ENCODE measurements at places on chromosomes 2 and 18. TPM values are rescaled to one million over a fixed set of nuclear protein-coding genes. Genes with fewer than 3 reads are reported as not detected.

GRCh38 chr2:26347286-26347865 lies 787 bp upstream of the ADGRF3 start:
- DNase-seq = no peak

GRCh38 chr2:68387408-68388350 lies 22.6 kb downstream of the PLEK start:
- DNase-seq = no peak

The FOXD4L1 gene
- total RNA-seq = 0.44 TPM

DNA sequence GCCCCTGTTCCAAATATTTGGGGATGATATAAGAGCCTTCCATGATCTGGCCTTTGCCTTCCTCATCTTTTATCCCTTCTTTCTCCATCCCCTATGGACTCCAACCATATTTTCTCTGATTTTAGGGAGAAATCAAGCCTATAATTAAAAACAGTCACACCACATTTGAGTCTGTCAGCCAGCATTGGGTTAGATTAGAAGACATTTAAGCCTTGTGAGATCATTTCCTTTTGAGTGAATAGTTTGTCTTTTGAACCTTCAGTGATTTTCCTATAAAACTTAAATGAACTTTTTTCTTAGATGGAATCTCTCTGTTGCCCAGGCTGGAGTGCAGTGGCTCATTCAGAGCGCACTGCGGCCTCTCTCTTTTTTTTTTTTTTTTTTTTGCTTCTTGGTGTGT lies 7.6 kb upstream of the C18orf32 start:
- DNase-seq = no peak

All from glutamatergic neuron (in vitro differentiated cells).